Stromal cell of bone marrow (primary cell): ENCODE measurements at places on chromosomes 3 and 15.
A peak's percentile ranks its signal among the peaks of the same experiment; 100 is the strongest.

DNA sequence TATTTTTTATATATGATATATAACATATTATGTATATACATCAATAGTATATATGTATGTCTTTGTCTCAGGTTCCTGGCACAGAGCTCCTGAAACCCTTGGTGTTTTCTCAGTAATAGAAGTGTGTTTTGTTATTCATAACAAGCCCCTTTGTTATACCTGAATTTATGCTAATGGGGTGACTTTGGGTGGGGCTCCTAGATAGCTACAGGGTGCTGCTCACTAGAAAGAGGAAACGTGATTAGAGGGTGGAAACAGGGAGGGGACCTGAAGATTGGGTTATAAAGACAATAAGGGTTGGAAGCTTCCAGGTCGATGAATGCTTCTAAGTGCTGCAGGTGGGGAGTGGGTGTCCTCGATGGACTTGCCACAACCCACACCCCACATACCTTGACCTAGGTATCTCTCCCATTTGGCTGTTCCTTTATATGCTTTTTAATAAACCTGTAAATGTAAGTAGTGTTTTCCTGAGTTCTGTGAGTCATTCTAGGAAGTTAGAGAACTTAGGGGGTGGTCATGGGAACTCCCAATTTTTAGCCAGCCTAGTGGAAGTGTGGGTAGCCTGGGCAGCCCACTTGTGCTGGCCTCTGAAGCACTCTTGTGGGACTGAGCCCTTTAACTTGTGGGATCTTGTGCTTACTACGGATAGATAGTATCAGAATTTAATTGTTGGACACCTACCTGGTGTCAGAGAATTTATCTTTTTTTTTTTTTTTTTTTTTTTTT, 36.9 kb upstream of the C15orf39 start:
- no peak for DNase-seq

DNA sequence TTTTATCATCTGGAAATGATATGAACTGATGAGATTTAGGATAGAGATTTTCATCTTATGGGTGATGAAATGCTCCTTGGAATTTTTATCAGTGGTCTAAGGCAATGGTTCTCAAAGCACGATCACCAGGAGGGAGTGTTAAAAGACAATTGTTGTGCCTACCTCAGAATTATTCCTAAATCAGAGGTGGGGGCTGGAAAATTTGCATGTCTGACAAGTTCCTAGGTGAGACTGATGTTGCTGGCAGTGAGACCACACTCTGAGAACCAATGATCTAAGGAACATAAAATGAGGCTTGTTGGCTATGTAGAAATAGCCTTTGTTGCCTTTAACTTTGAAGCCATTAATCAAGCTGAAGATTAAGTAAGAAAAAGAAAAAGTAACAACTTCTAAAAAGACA, 416.6 kb upstream of the AZI2 start:
- DNase-seq: no peak

DNA sequence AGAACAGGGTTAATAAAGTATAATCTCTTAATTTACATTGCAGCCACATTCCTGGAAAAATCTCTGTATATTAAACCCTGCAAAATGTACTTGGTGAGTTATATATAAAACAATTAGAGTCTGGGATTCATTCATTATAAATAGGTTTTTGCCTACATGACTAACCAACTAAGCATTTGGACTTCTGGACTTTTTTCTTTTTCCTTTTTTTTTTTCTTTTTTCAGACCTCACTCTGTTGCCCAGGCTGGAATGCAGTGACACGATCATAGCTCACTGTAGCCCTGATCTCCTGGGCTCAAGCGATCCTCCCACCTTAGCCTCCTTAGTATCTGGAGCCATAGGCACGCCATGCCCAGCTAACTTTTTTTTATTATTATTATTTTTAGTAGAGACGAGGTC, 4.5 kb downstream of the DNAJC13 start:
- DNase-seq: no peak

GRCh38 chr3:17626395-17626794, 116.0 kb downstream of the TBC1D5 start:
- DNase-seq: no peak

GRCh38 chr3:117252208-117252607, 542.6 kb downstream of the TUSC7 start:
- peak; percentile 29 for DNase-seq

GRCh38 chr3:195253923-195254432, 17.0 kb downstream of the XXYLT1 start:
- DNase-seq: no peak

- no peak for DNase-seq
Observed at GRCh38 chr3:119322021-119322834, 28.0 kb downstream of the ARHGAP31 start.

- peak; percentile 75 for DNase-seq
Observed at GRCh38 chr3:189862385-189862998, 231.3 kb downstream of the TP63 start.

GRCh38 chr3:156334841-156335545, 214.6 kb downstream of the KCNAB1 start:
- DNase-seq: no peak

DNA sequence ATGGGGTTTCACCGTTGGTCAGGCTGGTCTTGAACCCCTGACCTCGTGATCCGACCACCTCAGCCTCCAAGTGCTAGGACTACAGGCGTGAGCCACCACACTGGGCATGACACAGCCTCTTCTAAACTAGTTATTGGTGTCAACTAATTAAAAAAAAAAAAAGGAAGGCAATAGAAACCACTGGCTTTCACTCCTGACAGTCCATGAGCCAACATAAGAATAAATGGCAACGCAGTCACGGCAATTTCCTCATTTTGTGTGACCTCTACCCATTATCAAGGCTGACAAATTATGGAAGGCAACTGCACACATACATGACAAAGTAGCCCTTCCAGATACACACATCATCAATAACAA, 5.9 kb downstream of the ARHGEF3 start:
- no peak for DNase-seq

DNA sequence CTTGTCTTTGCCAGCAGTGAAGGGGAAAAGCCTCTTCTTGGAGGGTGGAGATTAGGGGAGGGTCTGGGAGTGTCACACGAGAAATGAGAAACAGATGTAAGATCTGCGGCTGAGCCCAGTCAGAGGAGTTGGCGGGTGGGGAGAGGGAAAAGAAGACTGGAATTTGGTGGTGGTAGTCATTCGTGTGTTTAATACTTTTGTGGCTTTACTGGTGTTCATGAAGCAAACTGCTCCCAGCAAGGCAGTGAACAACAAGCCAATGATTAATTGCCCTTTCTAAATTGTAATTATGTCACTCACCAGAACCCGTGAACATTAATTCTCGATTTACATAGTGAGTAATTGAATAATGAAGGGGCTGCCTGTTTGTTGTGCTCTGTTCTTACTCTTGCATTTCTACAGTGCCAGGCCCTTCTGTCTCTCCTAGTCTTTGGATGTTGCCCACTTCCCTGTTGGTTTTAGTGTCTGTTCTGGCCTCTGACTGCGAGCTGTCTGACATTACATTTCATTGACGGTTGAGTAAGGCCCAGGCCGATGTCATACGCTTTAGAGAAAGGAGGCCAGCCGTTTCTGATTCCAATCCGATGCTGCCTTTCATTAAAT, 78.0 kb downstream of the CHCHD6 start:
- DNase-seq: peak; percentile 86

- no peak for DNase-seq
Observed at GRCh38 chr3:181696626-181697230, 15.0 kb upstream of the SOX2 start.

DNA sequence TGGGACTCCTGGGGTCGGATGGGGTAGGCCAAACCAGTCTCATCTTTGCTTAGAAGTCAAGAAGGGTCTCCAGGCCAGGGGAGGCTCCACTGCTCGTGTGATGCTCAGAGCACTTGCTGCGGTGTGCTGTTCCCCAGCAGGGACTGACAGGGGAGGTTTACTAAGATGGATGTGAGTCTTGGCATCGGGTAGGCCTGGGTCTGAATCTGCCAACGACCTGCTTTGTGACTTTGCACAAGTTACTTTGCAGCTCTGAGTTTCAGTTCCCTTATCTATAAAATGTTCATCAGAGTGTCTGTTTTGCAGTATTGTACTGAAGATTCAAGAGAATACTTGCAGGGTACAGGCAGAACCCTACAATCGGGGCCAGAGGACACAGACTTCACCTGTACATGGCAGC, 17.3 kb upstream of the CDCP1 start:
- no peak for DNase-seq

DNA sequence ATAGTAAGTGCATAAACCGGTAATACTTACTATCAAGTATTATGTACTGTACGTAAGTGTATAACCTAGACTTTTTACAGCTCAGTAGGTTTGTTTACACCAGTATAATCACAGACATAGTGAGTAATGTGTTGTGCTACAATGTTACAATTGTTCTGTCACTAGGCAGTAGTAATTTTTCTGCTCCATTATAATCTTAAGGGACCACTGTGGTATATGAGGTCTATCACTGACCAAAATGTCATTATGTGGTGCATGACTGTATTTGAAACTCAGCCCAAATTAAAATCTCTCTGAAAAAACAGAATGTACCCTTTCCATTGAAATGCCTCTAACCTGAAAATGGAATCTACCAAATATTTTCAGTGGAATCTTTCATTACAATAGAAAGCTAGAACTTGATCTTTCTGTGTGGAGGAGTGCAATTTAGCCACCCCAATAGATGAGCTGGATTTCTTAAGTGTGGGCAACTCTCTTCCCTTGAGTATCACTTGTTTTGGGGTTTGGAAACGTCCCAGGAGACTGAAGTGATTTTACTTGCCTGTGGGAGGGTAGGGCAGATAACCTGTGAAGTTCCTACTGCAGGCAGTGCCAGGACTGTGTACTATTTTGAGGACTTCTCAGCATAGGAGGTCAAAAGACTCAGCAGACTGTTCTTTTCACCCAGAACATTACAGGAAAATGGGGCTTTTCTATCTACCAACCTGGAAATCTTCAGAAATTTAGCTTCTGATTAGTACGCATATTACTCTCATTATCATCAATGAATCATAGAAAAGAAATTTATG, 50.9 kb downstream of the FAM98B start:
- no peak for DNase-seq

DNA sequence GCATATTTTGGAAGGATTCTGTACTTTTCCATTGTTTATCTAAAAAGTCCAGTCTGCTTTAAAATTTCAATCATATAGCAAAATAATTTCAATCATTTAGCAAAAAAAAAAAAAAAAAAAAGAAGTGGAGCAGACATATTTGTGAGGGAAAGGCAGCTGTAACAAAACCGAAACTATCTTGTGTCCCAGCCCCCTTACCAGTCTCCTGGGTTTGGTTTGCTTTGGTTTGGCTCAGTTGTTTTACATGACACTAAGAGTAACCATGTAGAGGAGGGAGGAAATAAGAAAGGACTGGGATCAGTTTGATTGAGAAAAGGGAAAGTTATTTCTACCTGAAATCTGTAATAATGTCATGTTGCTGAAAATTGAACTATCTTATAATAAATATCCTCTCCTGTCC, 158.8 kb upstream of the GADL1 start:
- DNase-seq: no peak

DNA sequence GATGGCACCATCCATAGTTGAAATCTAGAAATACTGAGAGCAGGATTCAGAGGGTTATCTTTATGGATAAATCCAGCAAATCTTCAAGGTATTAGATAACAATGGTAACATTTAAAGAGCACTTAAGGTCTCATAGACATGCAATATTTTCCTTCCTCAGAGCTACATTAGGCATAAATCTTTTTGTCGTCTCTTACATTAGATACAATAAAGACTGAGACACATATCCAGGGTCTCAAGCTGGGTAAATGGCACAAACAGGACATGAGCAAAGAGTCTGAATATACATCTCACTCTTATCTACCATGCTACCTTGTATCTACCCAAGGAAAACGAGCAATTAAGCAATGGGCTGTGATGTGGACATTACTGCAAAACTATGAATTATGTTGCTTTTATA, 927.3 kb upstream of the EPHA6 start:
- DNase-seq: no peak

DNA sequence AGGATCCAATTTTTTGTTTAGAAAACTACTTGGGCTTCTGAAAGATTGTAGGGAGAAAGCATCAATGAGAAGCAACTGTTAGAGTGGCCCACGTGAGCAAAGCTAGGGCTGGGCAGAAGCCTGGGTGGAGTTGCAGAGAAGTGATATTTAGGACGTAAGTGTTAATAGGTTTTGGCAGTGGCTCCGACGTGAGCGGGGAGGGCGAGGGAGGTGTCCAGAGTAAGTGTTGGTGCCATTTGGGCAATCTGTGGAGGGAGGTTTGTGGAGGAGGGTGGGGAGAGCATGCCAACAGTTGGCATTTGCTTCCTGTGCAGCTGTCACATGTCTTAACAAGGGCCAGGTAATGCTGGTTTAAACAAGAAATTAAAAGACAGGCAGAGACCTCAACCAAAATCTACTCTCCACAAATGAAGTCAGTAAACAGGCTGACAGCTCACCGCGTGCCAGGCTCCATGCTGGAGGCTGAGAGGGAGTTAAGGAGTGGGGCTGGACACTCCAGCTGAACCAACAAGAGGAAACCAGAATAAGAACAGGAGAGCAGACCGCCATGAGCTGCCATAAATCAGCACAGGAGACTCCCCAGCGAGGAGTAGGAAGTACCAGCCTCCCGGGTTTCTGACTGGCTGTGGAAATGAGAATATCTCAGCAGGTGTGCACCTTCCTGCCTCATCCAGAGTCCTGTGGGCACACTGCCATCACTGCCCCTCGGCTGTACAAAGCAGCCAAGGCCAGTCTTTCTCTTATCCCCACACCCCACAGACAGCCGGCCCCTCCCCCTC, 232.6 kb downstream of the ABHD5 start:
- DNase-seq: no peak

- no peak for DNase-seq
Observed at GRCh38 chr3:152365766-152366593, 97.3 kb downstream of the MBNL1 start.

- no peak for DNase-seq
Observed at GRCh38 chr3:51389423-51390183, 1.5 kb upstream of the RBM15B start.

DNA sequence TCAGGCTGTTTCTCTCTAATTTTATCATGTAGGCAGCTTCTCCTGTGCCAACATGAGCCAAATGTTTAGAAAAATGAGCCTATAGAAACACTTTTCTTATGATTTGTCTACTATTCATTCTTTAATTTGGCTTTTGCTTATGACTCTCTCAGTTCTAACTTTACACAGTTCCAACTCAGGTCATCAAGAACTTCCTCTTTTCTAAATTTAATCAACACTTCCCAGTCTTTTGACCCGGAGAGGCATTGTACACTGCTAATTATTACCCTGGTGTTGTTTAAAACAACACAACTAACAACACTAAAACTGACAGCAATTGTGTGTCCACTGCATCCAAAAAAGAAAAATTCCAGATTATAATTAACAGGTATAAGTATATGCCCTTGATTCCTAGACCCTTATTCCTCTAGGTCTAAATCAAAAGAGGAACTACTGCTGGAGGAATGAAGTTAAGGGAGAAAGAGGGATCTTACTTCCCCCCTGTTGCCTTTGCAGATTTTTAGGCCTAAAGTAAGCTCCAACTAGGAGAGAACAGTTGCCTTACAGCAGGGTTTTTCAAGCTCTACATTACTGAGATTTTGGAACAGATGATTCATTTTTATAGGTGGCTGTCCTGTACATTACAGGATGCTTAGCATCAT, 332.2 kb upstream of the GOLIM4 start:
- DNase-seq: no peak

- no peak for DNase-seq
Observed at GRCh38 chr3:119330858-119331257, 36.7 kb downstream of the ARHGAP31 start.
